ENCODE measurements at places on chromosomes 5 and 9. TPM values are rescaled to one million over a fixed set of nuclear protein-coding genes. Genes with fewer than 3 reads are reported as not detected.

The PDE8B gene
- total RNA-seq, result 0.22 TPM

The SPAAR gene
- not detected for total RNA-seq

The OR1Q1 gene
- not detected for total RNA-seq

The SOHLH1 gene
- not detected for total RNA-seq

The SHC3 gene
- total RNA-seq, result 25.5 TPM

The RASA1 gene
- 60.6 TPM for total RNA-seq

The TTC23L gene
- total RNA-seq, result under 0.01 TPM

The LHX3 gene
- not detected for total RNA-seq

The ZFP37 gene
- 3.1 TPM for total RNA-seq

The FOXD1 gene
- total RNA-seq, result 3.2 TPM

The SPINK5 gene
- total RNA-seq, result not detected

The SH2D3C gene
- 0.11 TPM for total RNA-seq

The AK8 gene
- 0.75 TPM for total RNA-seq

The WHRN gene
- total RNA-seq, result 1.5 TPM

The ABLIM3 gene
- total RNA-seq, result 19.6 TPM

The NOXA1 gene
- 1.00 TPM for total RNA-seq

The PCDHGA9 gene
- total RNA-seq, result 4.2 TPM

The SCGB3A2 gene
- not detected for total RNA-seq

The CARD9 gene
- 3.4 TPM for total RNA-seq

The CBY3 gene
- total RNA-seq, result not detected

The ARL10 gene
- total RNA-seq, result 12.5 TPM

The MTMR12 gene
- total RNA-seq, result 26.0 TPM

The TTC33 gene
- total RNA-seq, result 18.9 TPM

The GCNT1 gene
- 24.5 TPM for total RNA-seq

The COL5A1 gene
- total RNA-seq, result 238 TPM

The NIPAL4 gene
- total RNA-seq, result 0.87 TPM

The NUTM2F gene
- total RNA-seq, result not detected

The LIX1 gene
- total RNA-seq, result not detected

The STPG3 gene
- not detected for total RNA-seq

The CDX1 gene
- total RNA-seq, result 0.12 TPM

The NEUROG1 gene
- not detected for total RNA-seq

All from uterine smooth muscle cell (primary cell).